DMS53 (cell line): ENCODE measurements at places on chromosomes 1 and 21.
A peak's percentile ranks its signal among the peaks of the same experiment; 100 is the strongest.

- no peak for DNase-seq
Observed at GRCh38 chr21:25964015-25964414, 206.6 kb downstream of the APP start.

DNA sequence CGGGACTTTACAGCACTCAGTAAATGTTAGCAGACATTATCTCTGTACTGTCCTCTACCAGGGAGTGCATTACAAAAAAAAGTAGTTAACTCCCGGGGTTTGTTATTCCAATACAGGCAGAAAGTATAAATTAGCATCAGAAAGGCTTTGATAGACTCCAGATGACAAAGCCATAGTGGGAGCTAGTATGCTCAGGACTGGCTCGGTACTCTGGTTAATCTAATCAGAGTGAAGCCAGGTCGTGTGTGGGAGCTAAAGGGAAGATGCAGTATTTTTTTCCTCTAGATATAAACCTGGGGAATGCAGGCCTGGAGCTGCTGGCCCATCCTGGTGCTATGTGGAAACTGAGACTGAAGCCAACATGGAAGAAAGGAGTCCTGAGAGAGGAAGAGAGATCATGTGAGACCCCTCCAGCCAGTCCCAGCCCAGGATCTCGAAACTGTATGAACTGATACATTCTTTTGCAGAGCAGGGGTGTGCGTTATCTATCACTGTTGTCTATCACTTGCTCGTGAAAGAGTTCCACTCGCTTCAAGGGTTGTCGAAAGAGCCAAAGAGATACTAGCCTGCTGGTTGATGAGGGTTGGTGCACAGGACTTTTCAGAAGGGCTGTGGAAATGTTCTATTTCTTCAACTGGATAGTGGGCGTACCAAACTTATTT lies 125.8 kb downstream of the PLPP3 start:
- no peak for DNase-seq

DNA sequence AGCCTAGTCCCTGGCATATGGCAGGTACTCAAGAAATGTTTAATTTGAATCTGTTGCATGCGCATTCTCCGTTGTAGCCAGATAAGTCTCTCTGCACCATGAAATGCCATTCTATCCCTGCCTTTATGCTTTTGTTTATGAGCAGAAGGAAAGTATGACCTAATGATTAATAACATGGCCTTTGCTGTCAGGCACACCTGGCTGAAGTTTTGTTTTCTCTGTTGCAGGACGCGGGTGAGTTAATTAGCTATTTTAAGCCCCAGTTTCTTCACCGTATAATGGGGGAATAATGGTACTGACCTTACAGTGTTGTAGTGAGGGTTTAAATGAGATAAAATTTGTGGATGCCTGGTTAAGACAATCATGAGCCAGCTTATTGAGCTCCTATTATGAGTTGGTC lies 87.7 kb downstream of the ST6GALNAC3 start:
- DNase-seq = peak; percentile 24

GRCh38 chr1:115924770-115925169 lies 51.5 kb upstream of the SLC22A15 start:
- no peak for DNase-seq
